ENCODE measurements at places on chromosomes 6 and 20.

DNA sequence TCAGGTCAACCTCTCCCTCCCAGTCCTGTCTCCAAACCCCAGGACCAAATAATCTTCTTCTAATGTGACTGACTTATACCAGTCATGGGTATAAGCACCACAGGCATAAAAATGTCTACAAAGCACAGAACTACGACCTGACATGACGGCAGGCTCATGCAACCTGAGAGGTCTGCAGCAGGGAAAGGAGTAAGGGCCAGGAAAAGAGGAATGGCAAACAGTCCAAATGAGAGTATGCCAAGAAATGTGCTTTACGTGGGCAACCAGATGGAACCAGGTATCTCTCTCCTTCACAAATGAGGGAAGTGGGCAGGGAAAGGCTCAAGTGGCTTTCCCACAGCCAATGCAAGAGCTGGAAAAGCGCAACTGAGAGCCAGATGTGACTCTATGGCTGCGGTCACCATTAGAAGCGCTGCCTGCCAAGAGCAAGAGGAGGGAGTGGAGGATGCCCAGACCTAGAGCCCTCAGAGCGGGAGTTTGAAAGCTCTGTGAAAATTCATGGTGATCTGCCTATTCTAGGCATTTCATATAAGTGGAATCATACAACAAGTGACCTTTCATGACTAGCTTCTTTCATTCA, 6.0 kb downstream of the APMAP start:
- DNase-seq: no peak

DNA sequence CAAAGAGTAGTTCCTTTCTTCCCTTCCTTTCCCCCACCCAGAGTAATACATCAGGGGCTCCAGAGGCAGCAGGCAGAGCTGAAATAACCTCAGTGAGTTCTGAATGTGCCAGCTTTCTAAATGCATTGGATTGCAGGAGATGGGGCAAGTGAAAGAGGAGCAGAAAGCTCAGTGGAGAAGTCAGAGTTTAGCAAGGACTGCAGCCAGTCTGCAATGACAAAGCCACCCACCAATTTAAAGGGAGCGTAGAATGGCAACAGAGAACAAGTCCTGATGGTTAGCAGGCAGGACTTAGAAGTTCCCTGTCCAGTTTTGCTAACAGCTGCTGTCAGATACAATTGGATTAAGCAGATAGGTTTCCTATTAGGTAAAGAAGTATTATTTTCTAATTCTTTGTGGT, 203.4 kb upstream of the RIN2 start:
- DNase-seq: no peak

DNA sequence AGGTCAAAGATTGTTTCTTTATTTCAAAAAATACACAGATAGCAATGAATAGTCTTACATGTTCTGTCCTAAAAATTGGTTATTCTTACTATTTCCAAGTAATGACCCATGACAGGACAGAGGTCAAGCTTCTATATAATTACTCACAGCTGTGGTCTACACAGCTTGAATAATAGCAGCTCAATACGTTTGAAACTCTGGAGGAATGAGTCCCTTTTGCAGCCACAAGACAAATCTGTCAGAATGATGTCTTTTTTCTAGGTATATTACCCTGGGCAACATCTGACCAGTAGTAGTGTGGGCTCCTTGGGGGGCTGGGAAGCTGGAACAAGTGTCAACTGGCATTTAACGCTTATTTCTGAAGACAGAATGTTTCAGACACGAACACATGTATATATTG, 84.9 kb upstream of the HTR1B start:
- no peak for DNase-seq

GRCh38 chr20:11170565-11170964, 496.8 kb upstream of the JAG1 start:
- DNase-seq: no peak

DNA sequence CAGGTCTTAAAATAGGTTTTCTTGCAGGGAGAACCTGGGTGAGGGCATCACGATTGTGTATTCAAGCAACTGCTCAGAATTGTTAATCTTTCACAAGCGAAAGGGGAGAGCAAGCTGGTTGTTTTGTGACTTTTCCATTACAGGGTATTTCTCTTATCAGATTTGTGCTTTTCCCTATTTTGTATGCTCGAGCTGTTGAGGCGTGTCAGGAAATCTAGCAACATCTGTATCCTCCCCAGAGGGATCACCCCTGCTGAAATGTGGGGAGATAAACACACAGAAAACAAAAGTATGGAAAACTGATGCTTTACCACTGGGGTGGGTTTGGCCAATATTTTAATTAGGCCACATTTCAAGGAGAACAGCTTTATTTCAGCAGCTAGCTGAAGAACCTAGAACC, 187.0 kb downstream of the DTNBP1 start:
- no peak for DNase-seq

Measured in natural killer cell (primary cell).